ENCODE measurements at places on chromosomes 4 and X.

GRCh38 chrX:150338615-150339014, 24.5 kb upstream of the MAMLD1 start:
- DNase-seq, result no peak

GRCh38 chr4:54908763-54909162, 216.6 kb downstream of the KDR start:
- DNase-seq, result no peak

- peak; percentile 36 for DNase-seq
Measured at GRCh38 chr4:73257234-73257633, 1.4 kb downstream of the ANKRD17 start.

DNA sequence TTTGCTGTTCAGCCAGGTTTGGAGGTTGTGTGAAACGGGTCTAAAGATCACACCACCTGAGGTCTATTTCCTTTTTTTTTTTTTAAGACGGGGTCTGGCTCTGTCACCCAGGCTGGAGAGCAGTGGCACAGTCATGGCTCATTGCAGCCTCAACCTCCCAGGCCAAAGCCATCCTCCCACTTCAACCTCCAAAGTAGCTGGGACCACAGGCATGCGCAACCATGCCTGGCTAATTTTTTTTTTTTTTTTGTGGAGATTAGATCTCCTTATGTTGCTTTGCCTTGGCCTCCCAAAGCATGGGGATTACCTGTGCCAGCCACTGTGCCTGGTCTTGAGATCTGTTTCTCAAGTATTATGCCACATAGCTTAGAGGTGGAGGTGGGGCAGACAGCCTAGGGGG, 49.2 kb upstream of the ELOVL6 start:
- DNase-seq, result no peak

GRCh38 chrX:36087366-36087765, 167.8 kb downstream of the CFAP47 start:
- DNase-seq, result no peak

- no peak for DNase-seq
Measured at GRCh38 chrX:48696909-48697727, 584 bp downstream of the SUV39H1 start.

GRCh38 chr4:21728304-21728703, 220.3 kb downstream of the KCNIP4 start:
- no peak for DNase-seq

GRCh38 chrX:44898411-44899221, 25.6 kb downstream of the KDM6A start:
- DNase-seq, result no peak

DNA sequence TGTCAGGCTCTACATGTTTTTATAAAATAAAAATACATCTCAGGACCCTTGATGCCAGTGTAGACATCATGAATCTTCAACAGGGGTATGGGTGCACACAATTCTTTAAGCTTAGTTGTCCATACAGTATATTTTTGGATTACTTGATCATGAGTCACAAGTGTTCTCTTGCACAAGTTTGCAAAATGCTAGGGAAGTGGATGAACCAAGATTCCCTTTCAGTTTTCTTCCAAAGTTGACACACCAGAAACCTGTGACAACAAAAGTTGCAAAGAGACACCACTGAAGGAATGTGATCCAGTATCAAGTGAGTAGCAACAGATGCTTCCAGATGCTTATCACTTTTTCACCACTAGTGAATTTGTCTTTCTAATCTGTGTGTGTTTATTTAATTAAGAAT, 1021.2 kb downstream of the PCDH7 start:
- DNase-seq, result no peak

DNA sequence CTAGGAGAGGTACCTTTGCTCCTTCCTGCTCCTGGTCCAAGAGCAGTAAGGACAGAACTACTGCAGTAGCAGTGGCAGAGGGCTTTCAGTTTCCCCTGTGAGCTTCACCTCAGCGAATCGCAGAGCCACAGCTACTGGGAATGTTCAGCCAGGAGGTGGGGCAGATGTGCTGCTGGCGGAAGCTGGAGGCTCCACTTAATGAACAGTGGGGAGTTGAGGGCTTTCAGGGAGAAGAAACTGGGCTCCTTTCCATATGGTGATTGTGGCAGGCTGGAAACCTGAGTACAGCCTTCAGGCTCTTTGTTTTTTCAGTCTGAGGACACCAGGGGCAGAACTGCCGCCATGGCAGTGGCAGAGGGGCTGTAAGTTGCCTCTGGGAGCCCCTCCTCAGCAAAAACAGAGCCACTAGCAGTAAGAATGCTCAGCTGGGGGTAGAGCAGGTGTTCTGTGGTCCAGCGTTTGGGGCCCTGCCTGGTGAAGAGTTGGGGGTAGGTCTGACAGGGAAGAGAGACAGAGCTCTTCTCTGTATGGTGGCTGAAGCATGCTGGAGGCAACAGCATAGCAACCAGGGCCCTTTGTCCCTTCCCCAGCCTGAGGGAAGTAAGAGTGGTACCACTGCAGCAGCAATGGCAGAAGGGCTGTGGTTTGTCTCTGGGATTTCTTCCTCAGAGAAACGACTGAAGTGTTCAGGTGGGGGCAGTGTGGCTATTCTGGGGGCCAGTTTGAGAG, 106.0 kb upstream of the GRXCR1 start:
- no peak for DNase-seq

- peak; percentile 76 for DNase-seq
Measured at GRCh38 chr4:115279330-115279729, 165.9 kb upstream of the NDST4 start.

DNA sequence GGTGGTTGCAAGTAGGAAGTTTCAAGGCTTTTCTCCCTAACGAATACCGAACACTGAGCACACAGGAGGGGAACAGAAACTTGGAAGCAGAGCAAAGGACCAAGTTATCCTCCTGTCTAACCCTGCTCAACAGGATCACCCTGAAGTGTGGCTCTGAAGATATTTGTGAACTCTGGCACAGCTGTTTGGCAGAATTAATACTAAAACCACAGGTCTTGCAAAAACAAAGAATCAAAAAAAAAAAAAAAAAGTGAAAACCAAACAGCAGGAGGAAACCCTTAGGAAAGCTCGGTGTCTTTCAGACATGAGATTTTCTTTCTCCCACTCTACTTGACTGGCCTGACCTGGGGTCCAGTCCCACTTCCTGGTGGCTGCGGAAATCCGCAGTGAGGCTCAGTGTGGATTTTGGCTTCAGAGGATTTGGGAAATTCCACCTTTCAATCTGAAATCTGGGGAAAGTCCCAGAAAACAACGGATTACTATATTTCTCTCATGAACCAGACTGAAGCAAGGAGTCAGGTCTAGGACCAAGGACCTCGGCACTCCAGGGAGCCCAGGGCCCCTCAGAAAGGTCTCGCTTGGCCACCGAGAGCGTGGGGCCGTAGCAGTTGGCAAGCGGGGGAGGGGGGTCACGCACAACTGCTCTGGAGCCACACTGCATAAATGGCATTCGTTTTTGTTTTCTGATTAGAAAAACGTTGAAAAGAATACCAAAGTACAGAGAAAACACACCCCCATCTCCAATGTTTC, 867 bp downstream of the TIFA start:
- DNase-seq, result no peak

DNA sequence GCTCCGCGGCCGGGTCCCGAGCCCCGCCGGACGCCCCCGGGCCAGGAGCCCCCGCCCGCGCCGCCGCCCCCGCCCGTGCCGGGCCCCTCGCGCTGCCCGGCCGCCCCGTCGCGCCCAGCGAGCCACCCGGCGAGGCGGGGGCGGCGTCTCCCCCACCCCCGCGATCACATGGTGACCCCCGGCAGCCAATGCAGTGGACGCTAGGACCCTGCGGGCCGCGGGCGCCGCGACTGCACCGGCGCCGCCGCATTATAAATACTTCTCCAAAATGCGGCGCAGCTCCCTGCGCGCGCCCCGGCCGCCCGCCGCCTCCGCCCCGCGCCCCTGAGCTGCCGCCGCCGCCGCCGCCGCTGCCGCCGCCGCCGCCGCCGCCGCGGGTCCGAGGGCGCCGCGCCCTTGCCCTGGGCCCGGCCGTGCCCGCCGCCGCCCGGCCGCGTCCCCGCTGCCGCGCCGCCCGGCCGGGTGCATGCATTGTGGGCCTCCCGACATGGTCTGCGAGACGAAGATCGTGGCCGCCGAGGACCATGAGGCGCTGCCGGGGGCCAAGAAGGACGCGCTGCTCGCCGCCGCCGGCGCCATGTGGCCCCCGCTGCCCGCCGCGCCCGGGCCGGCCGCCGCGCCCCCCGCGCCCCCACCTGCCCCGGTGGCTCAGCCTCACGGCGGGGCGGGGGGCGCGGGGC, at the start of gene NAT8L:
Gene NAT8L (plus strand): TSS at position 282 of the 680 bp plus-strand sequence. CDS start 185 bp downstream, at position 467.
- no peak for DNase-seq

- DNase-seq, result no peak
Measured at GRCh38 chr4:144799486-144799885, 153.5 kb downstream of the HHIP start.

GRCh38 chr4:76053730-76054129, 17.9 kb upstream of the CXCL11 start:
- no peak for DNase-seq

GRCh38 chr4:1231637-1232360, 17.1 kb downstream of the CTBP1 start:
- DNase-seq, result peak; percentile 58

GRCh38 chr4:72935462-72935861, 134.1 kb downstream of the COX18 start:
- DNase-seq, result no peak

GRCh38 chr4:78131403-78131802, 74.3 kb downstream of the FRAS1 start:
- DNase-seq, result no peak
